ENCODE measurements at places on chromosomes 2 and 18. TPM values are rescaled to one million over a fixed set of nuclear protein-coding genes. Genes with fewer than 3 reads are reported as not detected.
A peak's percentile ranks its signal among the peaks of the same experiment; 100 is the strongest.

HOXD4 gene
- total RNA-seq: not detected

TBR1 gene
- not detected for total RNA-seq

GREB1 gene
- 78.8 TPM for total RNA-seq

FAM110C gene
- total RNA-seq: 4.2 TPM

COBLL1 gene
- total RNA-seq: 80.9 TPM

ALPG gene
- not detected for total RNA-seq

SLC4A5 gene
- total RNA-seq: 5.9 TPM

METTL4 gene
- total RNA-seq: 11.3 TPM

SIX3 gene
- total RNA-seq: not detected

- H3K4me1 ChIP-seq: peaks cover 9% of the 10 kb centered on the region
- no peak overlapping the region for H3K27ac ChIP-seq
- no peak for DNase-seq
Measured at GRCh38 chr2:100793982-100794381, 26.0 kb upstream of the NPAS2 start.

GRCh38 chr2:53793261-53793660 is 6.4 kb downstream of the ERLEC1 start:
- H3K4me3 ChIP-seq: no peak overlapping the region
- no peak for DNase-seq
- peaks cover 5% of the 10 kb centered on the region for H3K36me3 ChIP-seq

- peaks cover 1% of the 10 kb centered on the region for H3K4me1 ChIP-seq
- H3K4me3 ChIP-seq: no peak overlapping the region
- H3K27me3 ChIP-seq: peaks cover 81% of the 10 kb centered on the region
Measured at GRCh38 chr2:121205321-121205942, 79.6 kb downstream of the TFCP2L1 start.

GRCh38 chr2:210000464-210001324 is 1.7 kb upstream of the RPE start:
- no peaks in the 10 kb centered on the region for H3K36me3 ChIP-seq
- H3K27ac ChIP-seq: no peak overlapping the region
- H3K27me3 ChIP-seq: no peaks in the 10 kb centered on the region
- no peak for DNase-seq
- no peak overlapping the region for H3K4me3 ChIP-seq

DNA sequence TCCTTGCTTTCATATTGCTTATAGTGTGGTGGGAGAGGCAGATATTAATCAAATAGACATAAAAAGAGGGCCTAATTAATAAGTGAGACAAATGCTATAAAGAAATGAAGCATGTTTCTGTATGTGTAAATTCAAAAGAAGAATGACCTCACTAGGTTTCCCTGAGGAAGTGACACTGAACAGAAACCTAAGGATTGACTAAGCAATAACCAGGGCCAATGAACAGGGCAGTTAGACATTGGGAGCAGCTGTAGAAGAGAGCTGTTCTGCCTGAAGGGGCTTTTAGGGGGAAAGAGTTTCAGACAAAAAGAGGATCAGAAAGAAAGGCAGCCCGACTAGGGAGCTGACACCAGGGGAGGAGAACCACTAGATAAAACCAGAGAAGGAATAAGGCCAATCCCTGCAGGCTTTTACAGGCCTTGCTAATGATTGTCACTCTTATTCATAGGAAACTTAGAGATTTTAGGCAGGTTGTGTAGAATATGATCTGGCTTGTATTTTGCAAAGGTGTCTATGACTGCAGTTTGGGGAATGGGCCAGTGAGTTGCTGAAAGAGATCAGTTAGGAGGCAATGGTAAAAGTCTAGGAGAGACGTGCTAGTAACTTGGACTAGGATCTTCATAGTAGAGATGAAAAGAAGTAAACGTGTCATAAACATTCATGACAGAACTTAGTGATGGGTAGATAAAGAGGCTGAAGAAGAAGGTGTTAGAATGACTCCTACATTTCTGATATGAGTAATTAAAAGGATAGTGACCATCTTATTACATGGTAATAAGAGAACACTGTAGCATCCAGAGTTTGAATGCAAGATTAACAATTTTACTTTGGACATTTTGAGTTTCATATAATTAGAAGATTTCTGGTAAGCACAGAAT is 26.8 kb upstream of the NABP1 start:
- peaks cover 2% of the 10 kb centered on the region for H3K4me1 ChIP-seq
- no peak overlapping the region for H3K4me3 ChIP-seq
- H3K36me3 ChIP-seq: no peaks in the 10 kb centered on the region
- H3K27me3 ChIP-seq: no peaks in the 10 kb centered on the region
- H3K27ac ChIP-seq: no peak overlapping the region

- no peak overlapping the region for H3K27ac ChIP-seq
- no peaks in the 10 kb centered on the region for H3K27me3 ChIP-seq
- no peak for DNase-seq
- no peak overlapping the region for H3K4me3 ChIP-seq
- H3K4me1 ChIP-seq: no peaks in the 10 kb centered on the region
Measured at GRCh38 chr2:38549851-38550250, 52.9 kb downstream of the HNRNPLL start.

- H3K27me3 ChIP-seq: peaks cover 3% of the 10 kb centered on the region
- H3K4me3 ChIP-seq: peak overlapping the region; percentile 64
- peaks cover 48% of the 10 kb centered on the region for H3K4me1 ChIP-seq
- DNase-seq: peak; percentile 34
- H3K27ac ChIP-seq: peak overlapping the region; percentile 97
Measured at GRCh38 chr18:48781163-48781987, 169.4 kb downstream of the SMAD7 start.

DNA sequence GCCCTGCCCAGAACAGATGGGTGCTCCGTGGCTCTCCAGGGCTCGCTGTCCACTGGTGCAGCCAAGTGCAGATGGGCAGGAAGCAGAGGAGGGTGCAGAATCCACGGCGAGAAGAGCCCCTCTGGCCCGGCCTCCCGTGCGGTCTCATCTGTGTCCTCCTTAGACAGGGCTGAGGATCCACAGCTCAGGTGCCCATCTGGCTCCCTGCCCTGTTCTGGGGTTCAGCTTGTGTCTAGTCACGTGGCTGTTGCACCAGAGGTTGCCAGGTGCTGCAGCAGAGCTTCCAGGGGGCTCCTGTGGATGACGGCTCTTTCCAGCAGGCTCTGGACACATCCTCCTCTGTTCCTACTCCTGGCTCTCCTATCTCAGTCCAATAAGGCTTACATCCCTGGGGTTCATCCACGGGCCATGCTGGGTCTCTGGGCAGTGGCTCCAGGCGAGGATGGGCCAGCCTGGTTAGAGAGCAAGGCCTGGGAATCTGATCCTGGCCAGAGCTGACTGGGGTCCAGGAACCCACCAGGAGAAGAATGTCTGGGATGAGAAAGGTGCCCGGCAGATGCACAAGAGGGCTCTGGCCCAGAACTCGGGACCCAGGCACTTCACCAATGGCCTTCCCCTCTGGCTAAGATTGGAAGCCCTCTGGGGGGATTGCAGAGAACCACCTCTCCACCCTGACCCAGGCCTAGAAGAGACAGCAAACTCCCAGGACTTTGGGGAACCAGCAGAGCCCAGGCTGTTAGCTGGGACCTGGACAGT is 116.3 kb upstream of the ID2 start:
- H3K27ac ChIP-seq: no peak overlapping the region
- no peak for DNase-seq
- H3K4me3 ChIP-seq: no peak overlapping the region

DNA sequence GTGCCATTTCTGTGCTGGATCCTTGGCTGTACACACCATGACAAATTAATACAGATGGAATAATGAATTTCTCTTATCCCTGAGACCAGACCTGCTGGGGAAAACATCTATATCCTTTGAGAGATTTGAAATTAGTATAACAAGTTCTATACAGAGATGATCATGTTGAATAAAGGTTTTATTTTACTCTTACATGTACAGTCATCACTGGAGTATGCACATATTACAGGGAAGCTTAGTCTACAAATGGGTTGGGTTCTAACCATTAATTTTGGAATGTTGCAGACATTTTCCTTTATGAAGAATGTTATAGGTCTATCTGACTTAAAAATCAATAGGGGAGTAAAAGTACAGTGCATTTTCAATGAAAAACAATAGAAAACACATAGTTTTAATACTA is 29.9 kb upstream of the MMADHC start:
- peaks cover 2% of the 10 kb centered on the region for H3K36me3 ChIP-seq
- no peak for DNase-seq
- H3K27ac ChIP-seq: no peak overlapping the region
- peaks cover 1% of the 10 kb centered on the region for H3K4me1 ChIP-seq
- H3K27me3 ChIP-seq: no peaks in the 10 kb centered on the region
- H3K4me3 ChIP-seq: no peak overlapping the region

GRCh38 chr2:113138428-113139322 is 11.3 kb downstream of the IL1RN start:
- H3K4me1 ChIP-seq: peaks cover 9% of the 10 kb centered on the region
- DNase-seq: peak; percentile 32
- no peaks in the 10 kb centered on the region for H3K36me3 ChIP-seq
- H3K4me3 ChIP-seq: peak overlapping the region; percentile 37
- H3K27ac ChIP-seq: peak overlapping the region; percentile 86

DNA sequence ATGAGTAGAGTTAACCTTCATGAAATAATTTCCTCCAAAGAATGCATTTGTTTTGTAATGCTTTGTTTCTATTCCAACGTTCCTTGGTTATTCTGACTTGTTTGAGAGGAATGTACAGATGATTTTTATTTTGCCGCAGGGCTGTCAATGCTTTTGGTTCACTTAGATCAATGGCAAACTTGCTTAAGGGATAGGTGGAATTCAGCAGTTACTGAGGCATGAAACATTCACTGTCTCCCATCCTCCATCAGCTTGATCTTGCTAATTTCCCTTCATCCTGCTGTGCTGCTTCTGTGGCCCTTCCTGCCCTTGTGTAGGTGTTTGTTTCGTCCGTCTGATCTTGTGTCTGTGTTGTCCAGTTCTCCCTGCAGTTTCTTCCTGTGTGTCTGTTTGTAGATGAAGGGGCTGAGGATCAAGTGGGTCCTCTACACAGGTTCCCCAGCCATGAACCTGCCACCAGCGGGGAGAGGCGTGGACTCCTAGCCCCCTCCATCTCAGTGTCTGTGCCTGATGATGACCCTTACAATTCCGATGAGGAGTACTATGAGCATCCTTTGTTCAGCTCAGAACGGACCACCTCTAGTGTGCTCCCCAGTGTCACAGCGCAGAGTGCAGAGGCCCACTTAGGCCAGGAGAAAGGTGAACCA is 84.2 kb upstream of the UNC80 start:
- no peaks in the 10 kb centered on the region for H3K27me3 ChIP-seq
- no peak for DNase-seq
- peaks cover 6% of the 10 kb centered on the region for H3K4me1 ChIP-seq
- no peak overlapping the region for H3K27ac ChIP-seq
- no peaks in the 10 kb centered on the region for H3K36me3 ChIP-seq

DNA sequence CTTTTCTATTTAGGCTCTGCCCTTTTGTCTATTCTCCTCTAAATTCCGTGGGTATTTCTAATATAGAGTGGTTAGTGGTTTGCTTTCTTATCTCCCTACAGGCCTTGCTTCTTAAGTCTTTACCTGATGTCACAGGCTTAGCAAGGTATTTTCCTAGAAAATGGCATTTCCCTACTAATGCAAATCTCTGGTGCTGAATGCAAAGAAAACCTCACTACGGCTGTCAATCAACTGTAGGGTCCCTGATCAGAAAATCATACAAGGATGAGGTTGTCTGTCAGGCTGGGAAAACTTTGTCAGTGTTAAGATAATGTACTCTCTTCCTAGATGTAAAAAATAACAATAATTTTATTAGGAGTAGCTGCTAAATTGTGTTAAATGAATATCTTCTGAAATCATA is 27.1 kb upstream of the DSC1 start:
- H3K27me3 ChIP-seq: no peaks in the 10 kb centered on the region
- no peak overlapping the region for H3K4me3 ChIP-seq
- peaks cover 11% of the 10 kb centered on the region for H3K4me1 ChIP-seq
- no peak overlapping the region for H3K27ac ChIP-seq
- no peak for DNase-seq
- H3K36me3 ChIP-seq: no peaks in the 10 kb centered on the region

DNA sequence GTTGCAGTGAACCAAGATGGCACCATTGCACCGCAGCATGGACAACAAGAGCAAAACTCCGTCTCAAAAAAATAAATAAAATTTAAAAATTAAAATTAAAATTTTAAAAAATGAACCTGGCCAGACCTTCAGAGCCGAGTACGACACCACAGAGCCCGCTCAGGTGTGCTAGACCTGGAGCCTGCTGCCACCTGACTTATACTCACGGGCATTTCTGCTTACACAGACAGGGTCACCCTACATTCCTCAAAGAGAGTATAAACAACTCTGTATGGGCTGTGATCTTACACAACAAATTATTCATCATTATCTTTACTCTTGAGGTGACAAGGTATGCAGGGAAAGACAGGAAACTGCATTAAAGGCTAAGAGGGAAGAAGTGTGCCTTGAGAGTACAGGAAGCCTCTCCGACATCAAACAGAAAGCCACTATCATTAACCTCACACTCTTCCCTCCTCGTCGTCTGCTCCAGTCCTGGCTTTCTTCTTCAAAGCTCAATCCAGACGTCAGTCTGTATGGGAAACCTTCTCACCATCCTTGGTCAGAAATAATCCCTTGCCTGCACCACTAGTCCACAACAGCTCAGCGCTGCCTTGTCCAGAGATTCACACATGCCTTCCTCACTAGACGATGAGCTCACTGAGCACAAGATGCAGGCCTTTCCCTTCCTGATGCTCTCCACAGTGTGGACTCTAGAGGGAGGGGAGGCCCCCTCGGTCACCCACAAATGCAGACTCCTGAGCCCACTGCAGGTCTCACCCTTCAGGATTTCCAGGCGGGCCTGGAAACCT is 56.2 kb downstream of the UXS1 start:
- H3K36me3 ChIP-seq: peaks cover 14% of the 10 kb centered on the region
- peak overlapping the region; percentile 85 for H3K27ac ChIP-seq
- DNase-seq: no peak
- H3K4me1 ChIP-seq: peaks cover 28% of the 10 kb centered on the region
- H3K4me3 ChIP-seq: no peak overlapping the region

- no peak for DNase-seq
- H3K27ac ChIP-seq: no peak overlapping the region
- no peak overlapping the region for H3K4me3 ChIP-seq
Measured at GRCh38 chr2:196745711-196746110, 53.8 kb downstream of the GTF3C3 start.

- peak; percentile 45 for DNase-seq
- peaks cover 12% of the 10 kb centered on the region for H3K27me3 ChIP-seq
- H3K4me3 ChIP-seq: peak within 1 kb of the TSS; percentile 72
- peaks cover 20% of the 10 kb centered on the region for H3K4me1 ChIP-seq
Measured at GRCh38 chr2:20224716-20225293, at the start of gene SDC1. TSS of gene SDC1 (minus strand) at chr2:20225130. CDS start at chr2:20224867, 263 bp downstream.

- no peak for DNase-seq
- no peak overlapping the region for H3K4me3 ChIP-seq
- no peak overlapping the region for H3K27ac ChIP-seq
- H3K4me1 ChIP-seq: peaks cover 66% of the 10 kb centered on the region
- H3K27me3 ChIP-seq: no peaks in the 10 kb centered on the region
- no peaks in the 10 kb centered on the region for H3K36me3 ChIP-seq
Measured at GRCh38 chr18:75218065-75218923, 7.7 kb downstream of the TSHZ1 start.

- H3K36me3 ChIP-seq: peaks cover 24% of the 10 kb centered on the region
- H3K4me1 ChIP-seq: peaks cover 23% of the 10 kb centered on the region
- no peak overlapping the region for H3K27ac ChIP-seq
- DNase-seq: no peak
Measured at GRCh38 chr2:42350434-42351063, 10.5 kb downstream of the COX7A2L start.

GRCh38 chr2:166373951-166374350 is 1.8 kb downstream of the SCN9A start:
- peaks cover 19% of the 10 kb centered on the region for H3K27me3 ChIP-seq
- no peak overlapping the region for H3K27ac ChIP-seq
- H3K36me3 ChIP-seq: no peaks in the 10 kb centered on the region
- H3K4me3 ChIP-seq: peak overlapping the region; percentile 55
- peaks cover 31% of the 10 kb centered on the region for H3K4me1 ChIP-seq
- DNase-seq: no peak
